ENCODE measurements at places on chromosomes 11 and 22.

DNA sequence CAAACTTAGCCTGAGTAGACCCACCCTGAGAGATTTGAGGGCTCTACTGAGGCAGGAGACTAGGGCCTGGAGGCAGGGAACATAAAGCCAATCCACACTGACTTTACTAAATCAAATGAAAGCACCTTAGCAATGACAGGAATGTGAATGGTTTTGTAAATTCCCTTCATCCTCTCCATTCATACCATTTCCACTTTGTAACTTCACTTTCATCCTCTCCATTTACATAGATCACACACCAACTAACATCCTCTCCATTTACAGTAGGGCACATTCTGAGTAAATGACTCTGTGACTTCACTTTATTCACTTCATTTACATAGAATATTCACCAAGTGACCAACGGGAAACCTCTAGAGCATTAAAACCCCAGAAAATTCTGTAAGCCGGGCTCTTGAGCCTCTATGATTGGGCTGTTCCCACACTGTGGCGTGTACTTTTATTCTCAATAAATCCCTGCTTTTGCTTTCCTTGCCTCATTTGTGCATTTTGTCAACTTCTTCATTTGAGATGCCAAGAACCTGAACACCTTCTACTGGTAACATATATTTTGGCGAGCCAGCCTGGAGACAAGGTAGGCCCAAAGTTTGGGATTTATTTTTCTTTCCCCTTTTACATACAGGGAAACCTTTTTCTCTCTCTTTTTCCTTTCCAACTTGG is 82.9 kb downstream of the PIWIL4 start:
- no peak for DNase-seq
- H3K27ac ChIP-seq = no peak overlapping the region
- no peaks in the 10 kb centered on the region for H3K36me3 ChIP-seq
- no peak overlapping the region for H3K4me3 ChIP-seq

GRCh38 chr11:100712583-100712982 is 25.5 kb downstream of the ARHGAP42 start:
- no peaks in the 10 kb centered on the region for H3K36me3 ChIP-seq
- no peak overlapping the region for H3K4me3 ChIP-seq
- no peak overlapping the region for H3K27ac ChIP-seq
- DNase-seq = no peak

DNA sequence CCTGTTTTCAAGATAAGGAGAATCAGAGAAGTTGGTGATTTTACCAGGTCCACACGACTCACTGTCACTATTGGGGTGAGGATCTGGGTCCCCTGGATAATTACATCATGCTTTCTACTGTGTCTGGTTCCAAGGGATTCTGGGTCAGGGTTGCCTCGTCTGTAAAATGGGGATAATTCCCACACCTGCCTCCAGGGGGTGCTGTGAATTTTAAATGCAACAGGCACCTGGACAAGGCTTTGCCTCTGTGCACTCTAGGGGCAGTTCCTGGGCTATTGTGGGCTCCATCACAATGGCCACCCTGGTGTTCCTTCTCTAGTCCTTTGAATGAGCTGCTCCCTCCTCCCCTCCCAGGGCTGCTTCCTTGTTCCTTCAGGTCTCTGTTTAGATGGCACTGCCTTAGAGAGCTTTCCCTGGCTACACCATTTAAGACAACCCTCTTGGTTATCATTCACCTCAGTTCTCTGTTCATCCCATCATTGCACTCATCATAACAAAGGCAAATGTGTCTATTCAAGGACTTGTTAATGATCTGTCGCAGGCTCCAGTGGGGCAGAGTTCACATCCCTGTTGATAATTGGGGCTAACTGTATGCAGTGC is 178.6 kb downstream of the MIAT start:
- no peaks in the 10 kb centered on the region for H3K4me1 ChIP-seq
- no peak overlapping the region for H3K27ac ChIP-seq
- H3K27me3 ChIP-seq = no peaks in the 10 kb centered on the region
- peak; percentile 25 for DNase-seq

DNA sequence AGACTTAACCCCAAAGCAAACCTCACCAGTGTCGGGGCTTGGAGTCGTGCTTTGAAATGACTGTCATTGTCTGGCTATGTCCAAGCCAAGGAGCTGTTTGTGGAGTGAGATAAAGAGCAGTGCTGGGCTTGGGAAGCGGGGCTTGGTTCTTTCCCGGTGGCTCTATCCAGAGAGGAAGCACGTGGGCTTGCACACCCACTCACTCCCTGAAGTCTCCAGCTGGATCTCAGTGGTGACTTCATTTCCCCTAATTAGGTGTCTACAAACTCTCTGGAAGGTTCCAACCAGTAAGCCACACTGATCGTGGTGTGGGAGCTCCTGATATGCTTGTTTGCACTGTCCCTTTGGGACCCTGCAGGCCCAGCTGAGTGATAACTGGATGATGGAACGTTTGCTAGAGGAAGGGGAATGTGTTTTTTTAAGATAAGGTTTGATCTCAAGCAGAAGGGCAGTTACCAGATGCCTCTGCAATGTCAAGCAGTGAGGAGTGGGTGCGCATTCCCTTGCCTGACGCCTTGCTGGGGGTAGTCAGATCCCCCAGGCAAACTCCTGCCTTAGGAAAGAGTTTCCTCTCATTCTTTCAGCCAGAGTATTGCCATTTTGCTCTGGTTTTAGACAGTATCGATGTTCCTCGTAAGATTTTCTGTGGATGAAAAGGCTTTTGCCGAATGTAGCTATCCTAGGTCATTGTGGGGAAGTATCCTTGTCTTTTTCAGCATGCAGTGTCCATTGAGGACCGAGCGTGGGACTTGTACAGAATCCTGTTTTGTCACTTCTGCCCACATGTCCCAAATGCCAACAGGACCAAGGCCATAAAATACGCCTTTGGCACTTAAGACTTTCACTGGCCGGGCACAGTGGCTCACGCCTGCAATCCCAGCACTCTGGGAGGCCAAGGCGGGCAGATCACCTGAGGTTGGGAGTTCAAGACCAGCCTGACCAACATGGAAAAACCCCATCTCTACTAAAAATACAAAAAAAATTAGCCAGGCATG is 90.9 kb downstream of the MICAL2 start:
- DNase-seq = no peak
- H3K36me3 ChIP-seq = peaks cover 15% of the 10 kb centered on the region
- no peak overlapping the region for H3K4me3 ChIP-seq
- H3K27me3 ChIP-seq = no peaks in the 10 kb centered on the region
- H3K27ac ChIP-seq = no peak overlapping the region
- peaks cover 40% of the 10 kb centered on the region for H3K4me1 ChIP-seq

DNA sequence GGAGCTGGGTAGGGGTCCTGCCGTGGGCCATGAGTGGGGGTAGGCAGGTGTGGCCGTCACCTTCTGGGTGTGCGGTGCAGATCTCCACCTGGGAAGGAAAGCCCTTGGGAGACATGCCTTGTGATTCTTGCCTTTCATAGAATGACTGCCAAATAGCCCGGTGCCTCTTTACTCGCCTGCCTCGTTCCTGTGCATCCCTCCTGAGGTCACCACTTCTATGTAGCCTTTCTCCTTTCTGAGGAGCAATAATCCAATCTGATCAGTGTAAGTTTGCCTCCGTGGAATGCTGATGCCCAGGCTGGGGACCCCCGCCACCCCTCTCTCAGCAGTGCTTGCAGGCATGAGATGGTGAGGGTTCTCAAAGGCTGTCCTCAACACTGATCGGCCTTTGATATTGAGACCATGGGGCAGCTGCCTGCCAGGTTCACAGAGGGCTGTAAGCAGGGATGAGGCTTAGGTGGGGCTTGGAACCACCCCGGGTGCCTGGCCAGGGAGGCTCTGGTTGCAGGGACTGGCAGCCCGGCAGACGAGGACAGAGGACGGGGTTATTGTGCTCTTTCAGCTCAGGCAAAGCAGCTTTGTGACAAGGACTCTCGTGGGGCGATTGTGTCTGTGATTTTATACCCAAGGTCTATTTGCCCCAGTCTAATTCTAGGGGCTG is 86.1 kb upstream of the WNT7B start:
- DNase-seq = no peak
- H3K4me1 ChIP-seq = peaks cover 12% of the 10 kb centered on the region
- no peaks in the 10 kb centered on the region for H3K36me3 ChIP-seq
- H3K27me3 ChIP-seq = no peaks in the 10 kb centered on the region
- no peak overlapping the region for H3K4me3 ChIP-seq
- no peak overlapping the region for H3K27ac ChIP-seq

GRCh38 chr22:37661160-37661924 is 2.8 kb downstream of the PDXP start:
- H3K4me3 ChIP-seq = no peak overlapping the region
- no peak for DNase-seq
- peak overlapping the region; percentile 16 for H3K27ac ChIP-seq

GRCh38 chr11:71432761-71433647 is 15.2 kb downstream of the DHCR7 start:
- no peak for DNase-seq
- no peak overlapping the region for H3K27ac ChIP-seq
- no peak overlapping the region for H3K4me3 ChIP-seq
- no peaks in the 10 kb centered on the region for H3K36me3 ChIP-seq
- H3K27me3 ChIP-seq = no peaks in the 10 kb centered on the region

DNA sequence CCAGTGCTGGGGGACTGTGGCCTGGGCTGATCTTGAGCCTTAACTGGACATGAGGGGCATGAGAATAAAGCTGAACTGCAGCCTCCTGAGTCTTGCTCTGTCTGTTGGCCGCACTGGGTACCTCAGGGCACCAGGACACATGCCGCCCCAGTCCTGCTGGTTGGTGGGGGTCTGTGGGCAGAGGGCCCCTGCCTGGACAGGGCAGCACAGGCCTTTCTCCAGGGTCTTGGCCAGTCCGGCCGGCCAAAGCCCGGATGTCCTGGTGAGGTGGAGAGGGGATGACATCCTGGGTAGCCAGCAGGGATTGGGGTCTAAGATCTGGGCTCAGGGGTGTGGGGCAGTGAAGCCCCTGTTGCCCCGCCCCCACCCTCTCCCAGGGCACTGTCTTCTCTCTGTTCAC is 1.5 kb upstream of the RPS6KA4 start:
- no peak overlapping the region for H3K27ac ChIP-seq
- H3K4me1 ChIP-seq = peaks cover 43% of the 10 kb centered on the region
- H3K36me3 ChIP-seq = peaks cover 34% of the 10 kb centered on the region
- H3K4me3 ChIP-seq = no peak overlapping the region
- DNase-seq = no peak
- H3K27me3 ChIP-seq = no peaks in the 10 kb centered on the region

DNA sequence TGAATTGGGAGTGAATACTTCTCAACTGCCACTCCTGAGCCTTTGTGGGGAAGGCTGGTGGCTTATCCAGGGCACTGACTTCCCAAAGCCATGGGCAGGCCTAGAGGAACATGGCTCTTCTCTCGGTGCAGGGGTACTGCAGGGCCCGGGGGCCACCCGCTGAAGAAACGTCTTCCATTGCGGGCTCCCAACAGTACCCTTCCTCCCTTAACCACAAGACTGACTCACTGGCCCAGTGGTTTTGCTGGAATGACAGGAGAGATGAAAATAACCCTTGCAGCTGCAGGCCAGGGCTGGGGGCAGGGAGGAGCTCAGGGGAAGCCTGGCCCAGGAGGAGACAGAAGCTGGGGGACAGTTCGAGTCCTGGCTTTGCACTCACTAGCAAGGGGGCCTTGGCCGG is 13.5 kb downstream of the TXN2 start:
- H3K4me1 ChIP-seq = peaks cover 24% of the 10 kb centered on the region
- H3K4me3 ChIP-seq = no peak overlapping the region

DNA sequence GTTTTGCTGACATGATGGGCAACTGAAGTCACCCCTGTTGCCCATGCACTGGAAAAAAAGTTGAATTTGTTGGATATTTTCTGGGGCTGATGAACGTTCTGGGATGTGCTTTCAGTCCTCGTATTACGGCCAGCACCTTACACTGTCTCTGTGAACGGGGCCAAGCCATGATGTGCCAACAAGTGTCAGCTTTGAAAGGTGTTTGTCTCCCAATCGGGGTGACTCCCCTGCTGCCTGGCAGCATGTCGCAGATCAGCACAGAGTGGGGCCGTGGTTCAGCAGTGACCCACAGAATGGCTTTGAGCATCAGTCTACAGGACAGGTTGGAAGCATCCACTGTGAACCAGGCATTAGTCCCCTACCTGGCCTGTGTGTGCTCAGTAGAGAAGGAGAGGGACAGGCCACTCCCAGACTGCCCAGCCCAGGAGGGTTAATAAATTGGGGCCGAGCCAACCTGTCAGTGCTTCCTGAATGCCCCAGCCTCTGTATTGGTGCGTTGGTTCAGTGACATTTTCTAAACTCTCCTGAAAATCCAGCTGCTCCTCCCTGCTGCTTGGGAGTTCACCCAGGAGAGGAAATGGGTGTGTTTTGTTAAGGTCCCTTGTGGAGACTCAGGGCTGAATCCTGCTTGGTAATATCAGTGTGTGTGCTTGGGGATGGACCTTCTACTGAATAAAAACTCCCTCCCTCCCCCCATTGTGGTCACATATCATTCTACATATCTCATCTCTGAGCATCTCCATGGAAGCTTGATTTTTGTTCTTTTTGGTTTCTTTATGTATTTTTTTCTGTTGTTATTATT is 50.7 kb upstream of the TTC12 start:
- no peak overlapping the region for H3K4me3 ChIP-seq
- peaks cover 64% of the 10 kb centered on the region for H3K36me3 ChIP-seq

DNA sequence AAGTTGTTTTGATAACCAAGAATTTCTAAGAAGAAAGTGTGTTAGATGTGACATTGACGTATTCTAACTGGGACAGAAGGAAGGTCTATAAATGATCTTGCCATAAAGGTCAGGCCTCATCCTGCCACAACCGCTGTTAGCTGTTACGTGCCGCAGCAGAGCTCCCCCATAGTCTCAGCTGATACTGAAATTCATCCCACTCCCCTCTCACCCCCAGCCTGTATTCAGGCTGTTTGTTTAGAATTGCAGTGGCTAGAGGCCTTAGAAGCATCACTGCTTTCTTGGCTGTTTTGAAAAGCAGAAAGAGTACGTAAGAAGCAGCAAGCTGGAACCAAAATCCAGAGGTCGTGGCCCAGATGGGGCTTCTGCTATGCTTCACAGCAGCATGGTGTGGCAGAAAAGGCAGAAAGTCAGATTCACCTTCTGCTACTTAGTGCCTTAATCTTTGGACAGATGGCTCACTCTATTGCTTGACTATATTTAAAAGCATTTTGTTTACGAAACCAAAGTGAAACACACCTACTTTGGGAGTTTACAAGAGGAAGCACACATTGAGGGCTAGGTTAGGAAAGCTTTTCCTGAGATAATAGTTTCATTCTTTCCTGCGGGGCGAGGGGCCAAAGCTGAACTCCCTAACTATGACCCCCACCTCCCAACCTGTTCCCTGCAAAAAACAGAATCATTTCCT is 950 bp upstream of the LAYN start:
- H3K4me3 ChIP-seq = no peak overlapping the region
- peaks cover 34% of the 10 kb centered on the region for H3K4me1 ChIP-seq
- peak; percentile 56 for DNase-seq
- H3K27ac ChIP-seq = no peak overlapping the region
- H3K27me3 ChIP-seq = peaks cover 30% of the 10 kb centered on the region

GRCh38 chr11:82675838-82676237 is 57.8 kb downstream of the FAM181B start:
- H3K36me3 ChIP-seq = no peaks in the 10 kb centered on the region
- no peaks in the 10 kb centered on the region for H3K4me1 ChIP-seq
- no peak overlapping the region for H3K27ac ChIP-seq
- DNase-seq = no peak
- H3K4me3 ChIP-seq = no peak overlapping the region

- peaks cover 14% of the 10 kb centered on the region for H3K4me1 ChIP-seq
- H3K4me3 ChIP-seq = no peak overlapping the region
- no peaks in the 10 kb centered on the region for H3K27me3 ChIP-seq
- no peak for DNase-seq
- H3K36me3 ChIP-seq = no peaks in the 10 kb centered on the region
- no peak overlapping the region for H3K27ac ChIP-seq
Measured at GRCh38 chr11:63683133-63683991, 2.1 kb downstream of the RTN3 start.

GRCh38 chr22:37659066-37659896 is 758 bp downstream of the PDXP start:
- H3K27me3 ChIP-seq = no peaks in the 10 kb centered on the region
- H3K4me3 ChIP-seq = peak overlapping the region; percentile 48
- H3K4me1 ChIP-seq = peaks cover 42% of the 10 kb centered on the region
- peaks cover 5% of the 10 kb centered on the region for H3K36me3 ChIP-seq
- no peak overlapping the region for H3K27ac ChIP-seq
- DNase-seq = no peak
